HCT116 (cell line): ENCODE measurements at places on chromosomes 6 and 20. TPM values are rescaled to one million over a fixed set of nuclear protein-coding genes. Genes with fewer than 3 reads are reported as not detected.

DNA sequence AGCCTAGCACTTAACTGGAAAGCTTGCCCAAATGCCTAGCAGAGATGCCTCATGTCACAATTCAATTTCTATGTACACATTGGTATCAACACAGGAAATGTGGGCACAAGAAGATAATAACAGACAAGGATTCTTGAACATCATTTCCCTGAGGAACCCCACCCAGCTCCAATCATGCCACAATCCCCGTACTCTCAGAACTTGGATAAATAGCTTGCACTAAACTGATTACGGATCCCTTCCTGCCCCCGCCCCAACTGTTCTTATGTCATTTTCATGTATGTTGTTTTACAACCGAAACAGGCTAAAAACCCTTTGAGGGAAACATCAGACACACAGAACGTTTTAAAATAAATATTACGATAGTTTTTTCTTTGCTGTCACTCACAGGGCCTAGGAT lies 87.1 kb downstream of the BACH2 start:
- no peak overlapping the region for H3K27ac ChIP-seq
- 0 out of 2 replicates have a peak, but pooled peaks cover under 1% of the 10 kb centered on the region for H3K4me1 ChIP-seq
- H3K4me3 ChIP-seq, result no peak overlapping the region

GRCh38 chr6:32604434-32604877 lies 14.8 kb upstream of the HLA-DRB1 start:
- no peaks in the 10 kb centered on the region for H3K36me3 ChIP-seq
- no peak overlapping the region for H3K4me3 ChIP-seq
- H3K27me3 ChIP-seq, result no peaks in the 10 kb centered on the region
- DNase-seq, result no peak
- no peak overlapping the region for H3K27ac ChIP-seq

Gene LKAAEAR1
- not detected for total RNA-seq

DNA sequence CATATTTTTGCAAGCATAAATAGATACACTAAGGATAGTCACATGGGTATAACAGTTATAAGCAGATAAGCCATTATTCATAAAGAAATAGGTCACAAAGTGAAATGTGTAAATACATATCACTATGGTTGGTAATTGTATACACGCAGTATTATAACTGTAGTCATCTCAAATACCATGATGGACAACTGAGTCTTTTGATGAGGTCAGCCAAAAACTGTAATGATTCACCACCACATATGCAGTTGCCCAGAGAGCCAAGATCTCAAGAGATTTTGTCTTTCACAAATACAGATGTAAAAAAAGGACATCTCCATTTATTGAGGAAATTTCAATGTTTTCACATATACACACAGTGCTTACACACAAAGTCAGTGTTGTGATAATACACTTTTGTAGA lies 28.3 kb downstream of the ZNF292 start:
- no peak overlapping the region for H3K27ac ChIP-seq
- H3K36me3 ChIP-seq, result no peaks in the 10 kb centered on the region
- H3K4me3 ChIP-seq, result no peak overlapping the region
- no peaks in the 10 kb centered on the region for H3K4me1 ChIP-seq
- H3K27me3 ChIP-seq, result no peaks in the 10 kb centered on the region
- no peak for DNase-seq

GRCh38 chr20:36385503-36385902 lies 79.4 kb downstream of the DLGAP4 start:
- H3K4me1 ChIP-seq, result no peaks in the 10 kb centered on the region
- no peaks in the 10 kb centered on the region for H3K36me3 ChIP-seq
- H3K4me3 ChIP-seq, result no peak overlapping the region

DNA sequence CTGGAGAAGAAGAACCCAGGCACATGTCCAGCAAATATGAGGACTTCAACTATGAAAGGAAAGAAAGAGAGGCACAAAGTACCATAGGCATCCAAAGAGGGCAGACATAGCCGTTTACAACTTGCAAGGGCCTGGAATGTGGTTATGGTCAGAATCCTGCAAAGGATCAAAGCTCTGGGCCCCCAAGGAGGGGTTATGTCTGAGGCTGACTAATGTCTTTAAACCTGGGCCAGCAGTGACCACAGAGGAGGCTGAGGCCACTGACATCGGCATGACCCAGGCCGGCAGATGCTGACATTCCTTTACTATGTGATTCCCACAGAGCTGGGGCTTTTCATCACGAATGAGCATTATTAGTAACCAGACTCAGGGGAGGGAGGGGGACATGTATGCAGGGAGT lies 861.1 kb downstream of the DHX35 start:
- no peak overlapping the region for H3K4me3 ChIP-seq
- H3K4me1 ChIP-seq, result no peaks in the 10 kb centered on the region
- no peak for DNase-seq
- no peak overlapping the region for H3K27ac ChIP-seq
- H3K27me3 ChIP-seq, result no peaks in the 10 kb centered on the region

- H3K4me3 ChIP-seq, result no peak overlapping the region
- H3K27me3 ChIP-seq, result no peaks in the 10 kb centered on the region
- no peak overlapping the region for H3K27ac ChIP-seq
- H3K4me1 ChIP-seq, result peaks cover 14% of the 10 kb centered on the region
- DNase-seq, result no peak
Observed at GRCh38 chr6:13811627-13812358, 2.6 kb downstream of the MCUR1 start.

Gene UBE2C
- 205 TPM for total RNA-seq

GRCh38 chr6:17061097-17061496 lies 40.8 kb upstream of the STMND1 start:
- H3K27me3 ChIP-seq, result no peaks in the 10 kb centered on the region
- no peaks in the 10 kb centered on the region for H3K4me1 ChIP-seq
- H3K27ac ChIP-seq, result no peak overlapping the region
- no peaks in the 10 kb centered on the region for H3K36me3 ChIP-seq

DNA sequence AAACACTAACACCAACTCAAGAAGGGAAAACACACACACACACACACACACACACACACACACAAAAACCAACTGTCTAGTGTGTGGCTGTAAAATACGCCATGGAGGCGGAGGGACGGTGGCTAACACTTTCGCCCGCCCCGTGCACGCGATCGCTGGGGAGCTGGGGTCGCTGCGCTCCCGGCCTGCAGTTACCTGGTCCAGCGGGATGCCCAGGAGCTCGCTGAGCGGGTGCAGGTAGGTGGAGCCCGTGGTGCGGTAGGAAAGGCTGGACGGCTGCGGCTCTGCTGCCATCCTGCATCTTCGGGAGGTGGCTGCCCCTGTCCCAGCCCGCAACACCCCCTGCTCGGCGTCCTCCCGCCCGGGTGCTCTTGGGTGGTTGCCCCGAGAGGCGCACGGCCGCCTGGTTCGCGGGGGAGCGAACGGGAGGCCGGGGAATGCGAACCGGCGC lies 303 bp downstream of the MBOAT1 start:
- DNase-seq, result no peak
- H3K27me3 ChIP-seq, result no peaks in the 10 kb centered on the region
- H3K36me3 ChIP-seq, result no peaks in the 10 kb centered on the region
- H3K27ac ChIP-seq, result peak overlapping the region; percentile 70
- peaks cover 28% of the 10 kb centered on the region for H3K4me1 ChIP-seq

GRCh38 chr6:129849456-129849855 lies 11.7 kb downstream of the TMEM244 start:
- H3K36me3 ChIP-seq, result no peaks in the 10 kb centered on the region
- H3K4me1 ChIP-seq, result peaks cover 63% of the 10 kb centered on the region
- H3K27ac ChIP-seq, result no peak overlapping the region
- H3K4me3 ChIP-seq, result no peak overlapping the region
- DNase-seq, result peak; percentile 60

- no peak overlapping the region for H3K4me3 ChIP-seq
- no peak for DNase-seq
- H3K27ac ChIP-seq, result no peak overlapping the region
- no peaks in the 10 kb centered on the region for H3K36me3 ChIP-seq
- no peaks in the 10 kb centered on the region for H3K27me3 ChIP-seq
Observed at GRCh38 chr6:70811788-70812187, 144.1 kb downstream of the SMAP1 start.

DNA sequence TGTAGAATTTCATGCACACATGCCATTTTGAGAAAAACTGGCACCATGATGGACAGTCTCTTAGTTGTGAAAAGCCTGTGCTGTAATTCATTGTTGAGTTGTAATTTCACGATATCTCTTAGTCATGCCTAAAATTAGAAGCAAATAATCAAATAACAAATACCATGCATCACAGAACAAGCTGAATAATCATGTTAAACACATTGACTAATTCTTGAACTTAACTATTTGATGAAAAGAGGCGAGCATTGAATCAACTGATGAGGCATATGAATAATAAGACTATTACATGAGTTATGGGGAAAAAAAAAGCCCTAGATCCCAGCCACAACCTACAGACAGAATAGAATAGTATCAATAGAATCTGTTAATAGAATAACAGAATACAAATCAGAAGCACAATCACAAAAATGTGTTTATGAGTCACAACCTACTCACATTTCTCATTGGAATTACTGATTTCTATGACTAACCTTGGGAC lies 14.2 kb upstream of the RNF217 start:
- no peak overlapping the region for H3K27ac ChIP-seq
- H3K27me3 ChIP-seq, result no peaks in the 10 kb centered on the region
- H3K4me3 ChIP-seq, result no peak overlapping the region
- H3K36me3 ChIP-seq, result no peaks in the 10 kb centered on the region

Gene ZSCAN23
- total RNA-seq, result not detected

- peaks cover 3% of the 10 kb centered on the region; the same call in 1 of the 2 replicates for H3K4me1 ChIP-seq
- H3K27ac ChIP-seq, result no peak overlapping the region
- H3K27me3 ChIP-seq, result no peaks in the 10 kb centered on the region
- no peak overlapping the region for H3K4me3 ChIP-seq
Observed at GRCh38 chr6:2756241-2756640, 5.5 kb upstream of the MYLK4 start.

DNA sequence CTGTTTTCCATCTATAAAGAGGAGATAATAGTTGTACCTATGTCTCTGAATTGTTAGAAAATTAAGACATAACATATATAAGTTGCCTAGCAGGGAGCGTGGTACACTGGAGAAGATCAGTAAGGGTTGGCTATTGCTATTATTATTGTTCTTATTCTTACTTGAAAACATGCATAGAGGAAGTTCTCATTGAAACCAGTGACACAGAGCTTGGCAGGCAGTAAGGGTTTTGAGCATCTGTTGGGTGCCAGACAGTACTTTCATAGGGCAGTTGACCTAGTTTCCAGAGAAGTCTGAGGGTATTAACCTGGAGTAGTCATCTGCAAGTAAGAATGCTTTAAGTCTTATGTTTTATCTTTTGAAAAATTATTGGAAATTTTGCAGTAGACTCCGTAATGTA lies 13.3 kb upstream of the SGK1 start:
- no peaks in the 10 kb centered on the region for H3K4me1 ChIP-seq
- H3K36me3 ChIP-seq, result no peaks in the 10 kb centered on the region
- no peaks in the 10 kb centered on the region for H3K27me3 ChIP-seq
- DNase-seq, result no peak

GRCh38 chr6:136977075-136977474 lies 55.0 kb downstream of the SLC35D3 start:
- DNase-seq, result no peak
- H3K36me3 ChIP-seq, result no peaks in the 10 kb centered on the region
- H3K4me1 ChIP-seq, result no peaks in the 10 kb centered on the region

Gene HSPA1L
- 0.12 TPM for total RNA-seq

GRCh38 chr6:170129691-170130171 lies 161.1 kb downstream of the DLL1 start:
- DNase-seq, result no peak
- H3K4me1 ChIP-seq, result peaks cover 4% of the 10 kb centered on the region; the same call in 1 of the 2 replicates
- H3K4me3 ChIP-seq, result no peak overlapping the region
- no peaks in the 10 kb centered on the region for H3K27me3 ChIP-seq

DNA sequence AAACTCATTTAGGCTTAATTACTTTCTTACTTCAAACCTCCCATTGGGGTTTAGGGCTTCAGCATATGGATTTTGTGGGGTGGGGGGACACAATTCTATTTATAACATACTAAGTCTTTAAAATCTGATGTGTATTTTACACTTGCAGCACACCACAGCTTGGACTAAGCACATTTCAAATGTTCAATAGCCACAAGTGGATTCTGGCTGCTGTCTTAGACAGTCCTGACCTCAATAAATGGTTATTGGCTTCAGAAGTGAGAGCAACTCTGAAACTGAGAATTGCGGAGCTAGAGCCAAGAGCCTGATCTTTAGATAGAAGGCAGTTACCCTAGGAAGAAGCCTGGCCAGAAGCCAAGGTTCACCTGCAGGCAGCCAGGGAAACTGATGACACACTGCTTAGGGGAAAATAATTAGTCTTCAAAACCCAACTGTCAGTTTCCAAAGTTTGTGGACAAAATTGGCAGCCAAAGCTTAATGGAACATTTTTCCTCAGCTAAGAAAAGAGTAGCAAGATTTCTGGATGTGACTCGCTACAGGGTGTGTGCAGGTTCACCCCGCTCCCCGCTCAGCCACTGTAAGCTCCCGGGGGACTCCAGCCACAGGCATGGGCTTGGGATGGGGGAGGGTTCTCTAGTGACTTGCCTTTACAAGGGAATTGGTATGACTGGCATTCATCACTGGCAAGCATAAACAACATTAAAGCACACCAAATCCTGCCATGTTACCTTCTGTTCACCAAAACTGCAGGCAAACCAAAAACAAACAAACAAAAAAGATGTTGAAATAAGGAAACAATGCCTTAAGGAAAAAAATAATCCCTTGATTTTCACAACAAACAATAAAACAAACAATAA lies 219.8 kb downstream of the TFAP2A start:
- no peak overlapping the region for H3K27ac ChIP-seq
- H3K27me3 ChIP-seq, result no peaks in the 10 kb centered on the region
- no peaks in the 10 kb centered on the region for H3K36me3 ChIP-seq
- no peaks in the 10 kb centered on the region for H3K4me1 ChIP-seq
- DNase-seq, result no peak
- no peak overlapping the region for H3K4me3 ChIP-seq

DNA sequence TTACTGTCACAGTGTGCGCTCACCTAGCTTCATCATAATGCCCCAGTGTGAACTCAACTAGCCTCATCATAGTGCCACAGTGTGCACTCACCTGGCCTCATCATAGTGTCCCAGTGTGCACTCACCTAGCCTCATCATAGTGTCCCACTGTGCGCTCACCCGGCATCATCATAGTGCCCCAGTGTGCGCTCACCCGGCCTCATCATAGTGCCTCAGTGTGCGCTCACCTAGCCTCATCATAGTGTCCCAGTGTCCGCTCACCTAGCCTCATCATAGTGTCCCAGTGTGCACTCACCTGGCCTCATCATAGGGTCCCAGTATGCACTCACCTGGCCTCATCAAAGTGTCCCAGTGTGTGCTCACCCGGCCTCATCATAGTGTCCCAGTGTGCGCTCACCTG lies 10.6 kb downstream of the TMEM242 start:
- peaks cover 32% of the 10 kb centered on the region; the same call in 1 of the 2 replicates for H3K36me3 ChIP-seq
- H3K27me3 ChIP-seq, result no peaks in the 10 kb centered on the region
- H3K27ac ChIP-seq, result no peak overlapping the region
- H3K4me1 ChIP-seq, result peaks cover 13% of the 10 kb centered on the region
- no peak overlapping the region for H3K4me3 ChIP-seq

GRCh38 chr6:105214668-105215067 lies 34.9 kb upstream of the POPDC3 start:
- no peaks in the 10 kb centered on the region for H3K36me3 ChIP-seq
- no peak overlapping the region for H3K27ac ChIP-seq
- H3K4me1 ChIP-seq, result no peaks in the 10 kb centered on the region; the same call in 1 of the 2 replicates

GRCh38 chr6:17032590-17032987 lies 69.3 kb upstream of the STMND1 start:
- no peaks in the 10 kb centered on the region for H3K4me1 ChIP-seq
- peaks cover 4% of the 10 kb centered on the region; the same call in 1 of the 2 replicates for H3K27me3 ChIP-seq
- H3K36me3 ChIP-seq, result no peaks in the 10 kb centered on the region
- H3K4me3 ChIP-seq, result no peak overlapping the region
- no peak overlapping the region for H3K27ac ChIP-seq
- no peak for DNase-seq
